ENCODE measurements at places on chromosomes 11 and 22.
A peak's percentile ranks its signal among the peaks of the same experiment; 100 is the strongest.

DNA sequence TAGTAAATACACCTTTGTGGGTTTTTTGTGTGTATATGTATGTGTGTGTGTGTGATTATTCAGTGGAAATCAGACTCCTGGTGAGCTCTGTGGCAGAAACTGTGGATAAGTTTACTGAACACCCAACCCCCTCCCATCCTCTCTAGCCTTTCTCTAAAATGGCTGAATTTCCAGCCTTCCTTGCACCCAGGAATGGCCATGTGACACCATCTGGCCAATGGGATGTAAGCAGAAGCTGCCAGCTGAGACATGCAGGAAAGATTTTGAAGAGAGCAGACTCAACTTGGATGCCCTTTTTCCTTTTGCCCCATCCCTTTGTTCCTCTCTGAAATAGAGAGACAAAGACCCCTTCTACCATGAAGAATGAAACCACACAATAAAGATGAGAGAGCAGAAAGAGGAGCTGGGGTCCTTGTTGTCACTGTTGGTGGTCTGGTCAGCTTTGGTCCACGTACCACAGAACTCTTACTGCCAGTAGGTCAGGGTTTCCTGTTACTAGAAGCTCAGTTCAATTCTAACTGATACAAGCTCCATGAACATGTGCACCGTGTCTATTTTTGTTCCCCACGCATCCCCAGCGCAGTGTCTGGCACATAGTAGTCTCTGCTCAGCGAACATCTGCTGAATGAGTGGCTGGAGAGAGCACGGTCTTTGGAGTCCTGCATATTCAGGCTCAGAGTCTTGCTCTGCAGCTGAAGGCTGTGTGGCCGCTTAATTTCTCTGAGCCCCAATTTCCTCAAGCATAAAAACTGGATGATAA is 57.5 kb downstream of the SEZ6L start:
- no peak for DNase-seq

DNA sequence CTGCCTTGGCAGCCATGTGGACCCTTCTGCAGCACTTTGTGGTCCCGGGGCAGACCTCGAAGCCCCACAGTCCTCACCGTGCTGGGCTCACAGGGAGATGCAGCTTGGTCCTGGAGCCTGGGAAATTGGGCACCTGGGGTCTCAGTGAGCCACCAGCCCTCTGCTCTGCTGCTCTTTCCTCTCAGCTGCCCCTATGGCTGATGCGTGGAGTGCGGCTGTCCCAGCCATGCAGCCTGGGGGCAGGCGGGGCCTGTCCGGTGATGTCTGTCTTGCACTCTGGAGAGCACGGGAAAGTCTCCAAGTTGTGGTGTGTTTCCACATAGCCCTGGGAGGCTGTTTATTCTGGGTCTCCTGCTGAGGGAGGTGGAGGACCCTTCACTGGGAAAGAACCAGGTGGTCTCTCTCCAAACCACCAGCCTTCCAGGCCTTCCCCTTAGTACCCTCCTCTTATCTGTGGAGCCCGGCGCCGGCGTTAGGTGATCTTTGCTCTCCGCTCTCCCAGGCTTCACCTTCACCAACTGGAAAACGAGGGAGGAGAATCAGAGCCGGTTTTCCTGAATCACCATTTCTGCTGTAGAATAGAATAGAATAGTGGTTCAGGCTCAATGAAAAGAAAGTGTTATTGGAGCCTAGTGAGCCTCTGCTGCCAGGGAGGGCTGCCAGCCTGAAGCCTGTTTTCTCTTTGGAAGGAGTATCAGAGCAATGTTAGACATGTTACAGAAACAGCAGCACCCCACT is 41.2 kb upstream of the GRAMD4 start:
- DNase-seq = no peak

- no peak for DNase-seq
Measured at GRCh38 chr11:94956963-94957362, 16.4 kb downstream of the CWC15 start.

DNA sequence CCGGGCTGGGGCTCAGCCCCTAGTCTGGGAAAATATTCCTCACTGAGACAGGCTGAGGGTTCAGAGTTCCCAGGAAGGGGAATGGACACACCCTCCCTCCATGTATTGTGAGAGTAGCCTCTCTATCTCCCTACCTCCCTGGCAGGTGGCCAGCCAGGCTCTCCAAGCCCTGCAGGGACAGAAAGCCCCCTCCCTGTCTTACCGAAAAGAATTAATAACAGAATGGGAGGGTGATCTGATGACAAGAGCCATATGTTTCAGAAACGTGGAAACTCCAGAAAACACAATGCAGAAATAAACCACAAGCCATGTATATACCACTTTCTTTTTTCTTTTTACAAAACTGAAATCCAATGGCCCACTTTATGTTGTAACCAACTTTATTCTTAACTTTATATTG is 140.0 kb downstream of the CHST1 start:
- DNase-seq = no peak

DNA sequence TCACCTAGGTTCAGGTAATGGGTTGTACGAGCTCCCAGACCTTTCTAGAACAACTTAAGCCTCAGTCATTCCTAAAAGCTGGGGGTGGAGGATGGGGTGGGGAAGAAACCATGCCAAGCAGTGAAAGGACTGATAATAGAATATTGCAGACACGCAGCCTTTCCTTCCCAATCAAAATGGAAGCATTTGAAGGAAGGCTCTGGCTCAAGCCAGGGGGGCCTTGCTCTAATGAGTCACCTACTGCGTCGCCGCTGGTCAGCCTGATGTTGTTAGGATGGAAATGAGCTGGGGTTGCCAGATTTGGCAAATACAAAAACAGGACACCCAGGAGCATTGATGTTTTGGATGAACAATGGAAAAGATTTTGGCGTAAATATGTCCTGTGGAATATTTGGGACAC is 6.2 kb downstream of the SYT12 start:
- no peak for DNase-seq

DNA sequence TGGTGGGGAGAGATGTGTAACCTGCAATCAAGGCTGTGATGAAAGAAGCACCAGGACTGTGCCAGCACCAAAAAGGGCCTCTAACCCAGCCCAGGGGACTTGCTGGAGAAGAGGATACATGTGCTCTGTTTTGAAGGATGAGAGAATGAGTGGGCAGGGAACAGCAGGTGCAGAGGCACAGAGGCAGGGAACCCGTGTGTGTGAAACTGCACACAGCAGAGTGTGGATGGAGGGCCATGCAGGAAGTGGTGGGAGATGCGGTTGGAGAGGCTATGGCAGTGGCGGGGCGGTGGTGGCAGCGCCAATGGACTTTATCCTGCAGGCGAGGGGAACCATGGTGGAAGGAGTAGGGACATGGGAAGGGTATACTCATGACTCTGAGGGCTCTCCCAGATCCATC is 25.2 kb upstream of the LRRC32 start:
- no peak for DNase-seq

- no peak for DNase-seq
Measured at GRCh38 chr11:85680897-85681296, 5.1 kb downstream of the CCDC89 start.

DNA sequence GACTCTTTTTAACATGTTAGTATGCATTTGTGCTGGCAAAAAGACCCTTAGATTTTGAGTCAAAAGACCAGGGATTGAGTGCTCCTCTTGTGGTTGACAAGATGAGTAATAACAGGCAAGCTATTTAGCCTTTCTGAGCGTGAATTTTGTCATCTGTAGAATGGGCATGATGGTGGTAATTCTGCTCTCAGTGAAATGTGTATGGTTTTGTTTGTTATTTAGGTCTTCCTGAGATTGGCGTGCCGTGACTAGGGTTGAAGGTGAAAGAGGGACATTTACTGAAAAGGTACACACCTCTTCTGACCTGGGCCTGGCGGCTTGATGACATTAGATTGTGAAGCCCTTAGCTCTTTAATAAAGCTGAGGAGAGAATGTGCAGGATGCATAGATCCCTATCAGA is 8.4 kb upstream of the CEP295 start:
- DNase-seq = no peak

DNA sequence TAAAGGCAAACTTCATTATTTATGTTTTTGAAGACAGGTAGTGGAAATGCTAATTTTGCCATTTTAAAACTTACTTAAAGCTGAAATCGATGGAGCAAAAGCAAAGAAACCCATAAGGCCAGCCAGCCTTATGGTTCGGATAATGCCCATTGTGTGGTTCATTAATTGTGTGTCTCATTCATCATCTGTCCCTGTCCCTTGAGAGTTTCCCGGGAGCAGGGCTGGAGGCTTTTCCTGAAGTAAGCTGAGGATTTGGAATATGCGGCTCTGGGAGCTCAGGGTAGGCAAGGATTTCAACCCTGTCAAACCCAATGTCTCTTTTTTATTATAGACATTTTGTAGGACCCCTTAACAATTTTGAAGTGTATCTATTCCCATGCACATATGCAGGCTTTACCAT is 790.0 kb upstream of the KIRREL3 start:
- DNase-seq = no peak

- DNase-seq = no peak
Measured at GRCh38 chr22:28282405-28283067, 363.5 kb upstream of the PITPNB start.

- DNase-seq = no peak
Measured at GRCh38 chr22:43376765-43377547, 33.8 kb upstream of the SCUBE1 start.

GRCh38 chr22:41030891-41031290 is 61.5 kb upstream of the EP300 start:
- DNase-seq = no peak

GRCh38 chr11:13629779-13630178 is 38.7 kb upstream of the FAR1 start:
- no peak for DNase-seq

- DNase-seq = no peak
Measured at GRCh38 chr11:123107945-123108495, 46.1 kb upstream of the HSPA8 start.

DNA sequence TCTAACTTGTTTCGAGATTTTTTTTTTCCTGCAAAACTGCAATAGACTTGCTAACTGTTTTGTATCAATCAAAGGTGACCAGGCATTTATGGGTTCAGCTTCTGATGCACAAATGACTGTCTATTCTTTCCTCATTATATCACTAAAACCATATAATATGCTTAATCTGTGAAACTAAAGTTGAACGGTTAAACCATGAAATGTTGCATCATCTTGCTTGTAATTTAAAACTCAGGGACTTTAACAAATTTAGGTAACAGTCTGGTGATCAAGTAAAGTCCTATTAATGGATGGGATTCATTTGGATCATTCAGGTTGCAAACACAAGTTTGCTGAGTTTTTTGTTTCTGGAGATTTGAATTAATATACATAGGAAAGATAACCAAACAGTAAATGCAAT is 232.0 kb upstream of the LUZP2 start:
- no peak for DNase-seq

DNA sequence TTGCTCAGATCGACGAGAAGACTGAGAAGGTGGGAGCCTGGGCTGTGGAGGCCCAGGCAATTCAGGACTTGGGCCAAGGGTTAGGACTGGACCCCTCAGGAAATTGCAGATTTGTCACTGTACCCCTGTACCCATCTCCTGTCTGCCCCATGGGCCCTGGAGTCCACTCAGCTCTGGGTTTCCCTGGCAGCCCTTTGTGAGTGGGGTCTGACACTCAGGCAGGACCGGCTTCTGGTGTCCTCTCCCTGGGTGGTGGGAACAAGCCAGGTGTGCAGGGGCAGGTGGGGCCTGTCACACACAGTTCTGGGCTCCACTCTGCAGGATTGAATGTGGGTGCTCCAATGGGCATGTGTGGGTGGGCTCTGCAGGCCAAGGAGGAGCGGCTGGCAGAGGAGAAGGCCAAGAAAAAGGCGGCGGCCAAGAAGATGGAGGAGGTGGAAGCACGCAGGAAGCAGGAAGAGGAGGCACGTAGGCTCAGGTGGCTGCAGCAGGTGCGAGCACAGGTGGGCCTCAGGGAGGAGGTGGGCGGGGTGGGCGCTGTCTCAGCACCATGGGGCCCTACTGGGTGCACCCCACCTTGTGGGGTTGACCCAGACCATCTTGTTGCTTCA is 21.6 kb downstream of the INCENP start:
- DNase-seq = no peak

- no peak for DNase-seq
Measured at GRCh38 chr11:12845163-12845562, 164.0 kb upstream of the RASSF10 start.

DNA sequence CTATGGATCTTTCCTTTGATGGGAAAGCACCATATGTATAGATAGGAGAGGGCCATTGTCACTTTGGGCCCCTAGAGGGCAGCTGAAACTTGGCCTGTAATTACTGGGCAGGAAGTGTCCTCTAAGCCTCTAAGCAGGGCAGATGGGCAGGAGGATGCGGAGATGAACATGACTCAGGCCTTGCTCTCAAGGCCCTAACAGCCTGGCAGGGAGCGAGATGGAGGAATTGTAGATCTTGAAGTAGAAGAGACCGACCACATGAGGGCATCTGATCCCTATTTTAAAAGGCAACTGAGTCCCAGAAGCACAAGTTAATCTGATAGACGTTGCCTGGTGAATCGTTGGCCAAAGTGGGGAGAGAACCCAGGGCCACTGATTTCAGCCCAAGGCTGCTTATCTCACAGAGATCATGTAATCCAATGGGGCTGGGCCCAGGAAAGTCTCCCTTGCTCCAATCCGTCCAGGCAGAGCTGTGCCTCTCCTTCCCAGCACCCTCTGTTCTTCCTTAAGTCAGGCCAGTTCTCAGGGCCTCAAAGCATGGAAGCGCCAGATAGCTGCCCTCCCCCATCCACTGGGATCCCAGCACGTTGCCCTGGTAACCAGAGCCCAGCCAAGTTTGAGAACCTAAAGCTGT is 2.5 kb upstream of the SEPTIN3 start:
- peak; percentile 80 for DNase-seq

GRCh38 chr11:86673872-86674750 is 1.7 kb upstream of the ME3 start:
- no peak for DNase-seq

- no peak for DNase-seq
Measured at GRCh38 chr22:22088658-22089458, 106.3 kb upstream of the TOP3B start.

GRCh38 chr22:36224245-36224644 is 15.1 kb downstream of the APOL2 start:
- DNase-seq = no peak

GRCh38 chr22:35046744-35047462 is 19.1 kb upstream of the ISX start:
- no peak for DNase-seq

GRCh38 chr11:20599221-20600019 is at the start of gene SLC6A5:
SLC6A5 (plus strand) TSS chr11:20599608; CDS start chr11:20599673, 65 bp downstream.
- no peak for DNase-seq

GRCh38 chr11:62770778-62771143 is 435 bp upstream of the TAF6L start:
- no peak for DNase-seq
